Body of pancreas (tissue), 4 donors: ENCODE measurements at places on chromosomes 1 and 21. TPM values are rescaled to one million over a fixed set of nuclear protein-coding genes. Genes with fewer than 3 reads are reported as not detected.

The MATN1 gene
- total RNA-seq: 0.33 TPM

The KCNE2 gene
- not detected for total RNA-seq

The AIRE gene
- total RNA-seq: not detected

The CATSPERE gene
- total RNA-seq: 2.3 TPM

The PLPPR4 gene
- total RNA-seq: 0.52 TPM

The IFNAR2 gene
- 12.9 TPM for total RNA-seq

The CDK18 gene
- total RNA-seq: 28.7 TPM

The PCP4L1 gene
- not detected for total RNA-seq

The SLC30A10 gene
- not detected for total RNA-seq

The CORT gene
- not detected for total RNA-seq

The IRF6 gene
- 20.0 TPM for total RNA-seq

The BTG3 gene
- 55.4 TPM for total RNA-seq

The CRP gene
- 0.33 TPM for total RNA-seq

The CFHR3 gene
- total RNA-seq: not detected

The AMPD1 gene
- total RNA-seq: not detected

The RNU1-3 gene
- total RNA-seq: under 0.01 TPM

The CCDC17 gene
- 7.3 TPM for total RNA-seq

The FCER1G gene
- 27.0 TPM for total RNA-seq

The KAZN gene
- 3.4 TPM for total RNA-seq

The FAM151A gene
- not detected for total RNA-seq

The COA7 gene
- 4.3 TPM for total RNA-seq

The THAP3 gene
- 11.9 TPM for total RNA-seq

The CD53 gene
- total RNA-seq: 16.6 TPM

The PTGS2 gene
- 1.3 TPM for total RNA-seq

The LMNA gene
- 186 TPM for total RNA-seq
